ENCODE measurements at places on chromosomes 5 and 9.

DNA sequence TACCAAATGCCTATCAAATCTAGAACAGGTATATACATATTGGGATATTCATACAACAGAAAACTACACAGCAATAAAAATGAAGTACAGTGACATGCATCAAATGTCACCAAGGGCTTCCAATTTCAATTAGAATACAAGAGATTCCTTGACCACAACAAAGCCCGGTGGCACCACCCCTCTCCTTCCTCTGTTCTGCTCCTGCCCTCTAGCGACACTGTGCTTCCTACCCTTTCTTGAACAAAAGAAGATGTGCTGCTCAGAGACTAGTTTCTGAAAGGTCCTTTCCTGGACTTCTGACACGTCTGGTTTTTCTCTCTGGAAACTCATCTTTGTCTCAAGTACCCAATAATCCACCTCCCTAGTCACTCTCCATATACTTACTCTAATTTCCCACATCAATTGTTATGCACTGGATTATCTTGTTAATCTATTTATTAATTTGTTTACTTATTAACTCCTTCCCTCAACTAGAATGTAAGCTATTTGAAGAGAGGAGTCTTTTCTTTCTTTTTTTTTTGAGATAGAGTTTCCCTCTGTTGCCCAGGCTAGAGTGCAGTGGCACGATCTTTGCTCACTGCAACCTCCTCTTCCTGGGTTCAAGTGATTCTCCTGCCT lies 70.4 kb upstream of the CTSV start:
- peak; percentile 50 for DNase-seq

DNA sequence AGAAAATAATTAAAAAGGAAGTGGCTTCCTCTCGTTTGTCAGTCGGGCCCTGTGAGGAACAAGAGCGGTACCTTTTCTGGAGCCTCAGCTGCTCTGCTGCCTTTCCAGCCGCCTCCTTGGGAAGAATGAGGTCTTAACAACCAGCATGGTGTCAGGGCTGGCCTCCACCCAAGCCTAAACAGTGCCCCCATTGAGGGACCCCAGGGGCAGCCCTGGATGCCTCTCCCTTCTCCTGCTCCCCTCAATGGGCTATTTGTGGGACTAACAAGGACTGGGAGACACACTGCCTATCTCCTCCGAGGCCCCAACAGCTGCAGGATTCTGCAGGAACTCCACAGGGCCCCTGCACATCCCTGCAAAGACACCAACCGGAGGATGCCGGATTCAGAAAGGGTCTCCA lies 155.4 kb upstream of the MAP3K1 start:
- no peak for DNase-seq

DNA sequence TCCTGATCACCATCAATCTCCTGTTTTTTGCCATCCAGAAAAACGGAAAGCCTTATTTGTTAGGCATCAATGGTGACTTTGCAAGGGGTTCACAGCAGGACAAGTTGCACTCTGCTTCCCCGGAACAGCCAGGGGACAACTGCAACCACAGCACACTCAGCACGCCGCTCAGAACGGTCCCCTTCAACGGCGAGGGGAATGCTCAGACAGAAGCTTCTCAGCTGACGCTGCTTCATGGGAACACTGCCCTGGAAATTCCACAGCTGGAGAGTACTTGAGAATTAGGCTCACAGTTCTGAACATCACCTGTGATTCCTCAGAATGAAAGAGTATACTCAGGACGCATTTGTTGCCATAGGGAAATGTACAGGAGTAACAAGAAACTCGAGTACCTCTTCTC lies 40.1 kb upstream of the PLPP6 start:
- no peak for DNase-seq

DNA sequence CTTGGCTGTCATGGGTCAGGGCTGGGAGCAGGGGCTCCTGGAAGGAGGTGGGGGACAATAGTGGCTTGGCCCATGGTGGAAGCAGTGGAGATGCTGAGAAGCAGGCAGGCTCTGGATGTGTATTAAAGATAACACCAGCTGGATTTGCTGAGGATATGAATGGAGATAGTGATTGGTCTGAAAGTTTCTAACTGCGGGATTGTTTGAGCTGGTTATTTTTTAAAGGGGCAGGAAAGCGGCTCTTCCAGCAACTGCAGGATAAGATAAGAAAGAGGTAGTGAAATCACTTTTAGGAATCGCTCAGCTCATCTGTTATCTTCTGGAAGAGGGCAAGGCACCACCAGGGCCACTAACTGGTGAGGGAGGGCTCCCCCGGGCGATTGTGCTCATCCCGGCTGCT lies 125.5 kb downstream of the TENT4A start:
- DNase-seq: no peak

- DNase-seq: no peak
Observed at GRCh38 chr5:28864006-28864405, 1825.6 kb upstream of the CDH9 start.

DNA sequence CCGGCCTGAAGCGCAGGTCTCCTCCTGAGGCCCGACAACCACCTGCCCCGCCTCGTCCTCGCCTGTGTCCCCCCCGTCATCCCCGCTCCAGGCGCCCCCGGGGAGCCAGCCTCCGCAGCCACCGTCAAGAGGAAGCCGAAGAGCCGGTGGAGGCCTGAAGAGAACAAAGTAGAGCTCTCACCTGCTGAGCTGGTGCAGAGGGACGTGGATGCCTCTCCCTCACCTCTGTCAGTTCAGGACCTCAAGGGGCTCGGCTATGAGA lies 169.9 kb downstream of the HINT1 start:
- DNase-seq: no peak

GRCh38 chr5:63111891-63112290 lies 533.3 kb downstream of the LRRC70 start:
- no peak for DNase-seq

DNA sequence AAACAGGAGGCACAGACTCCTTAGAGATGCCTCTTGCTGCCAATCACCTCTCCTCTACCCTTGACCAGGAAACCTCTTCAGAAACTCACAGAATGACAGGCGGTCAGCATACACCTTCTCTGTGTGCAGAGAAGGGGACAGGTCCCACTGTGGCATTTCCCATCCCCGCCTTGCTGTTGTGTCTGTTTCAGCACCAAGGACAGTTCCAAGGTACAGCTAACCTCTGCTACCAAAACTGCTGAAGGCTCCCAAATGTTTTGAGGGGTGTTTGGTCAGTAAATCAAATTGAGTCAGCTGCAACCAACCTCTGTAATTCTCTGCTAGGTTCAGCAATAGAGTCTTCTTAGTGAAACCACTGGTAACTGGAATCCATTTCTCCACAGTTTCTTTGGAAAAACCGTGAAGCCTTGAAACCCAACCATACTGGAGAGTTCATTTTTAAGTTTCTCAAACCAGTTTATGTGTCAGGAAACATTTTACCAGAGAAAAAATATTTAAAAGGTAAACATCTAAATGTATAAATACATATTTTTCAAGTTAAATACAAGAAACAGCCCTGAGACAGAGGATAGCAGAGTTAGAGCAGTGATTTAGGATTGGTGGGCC lies 122.0 kb downstream of the DRD1 start:
- DNase-seq: peak; percentile 23

- DNase-seq: peak; percentile 100
Observed at GRCh38 chr5:148912714-148913398, 86.4 kb downstream of the ADRB2 start.

DNA sequence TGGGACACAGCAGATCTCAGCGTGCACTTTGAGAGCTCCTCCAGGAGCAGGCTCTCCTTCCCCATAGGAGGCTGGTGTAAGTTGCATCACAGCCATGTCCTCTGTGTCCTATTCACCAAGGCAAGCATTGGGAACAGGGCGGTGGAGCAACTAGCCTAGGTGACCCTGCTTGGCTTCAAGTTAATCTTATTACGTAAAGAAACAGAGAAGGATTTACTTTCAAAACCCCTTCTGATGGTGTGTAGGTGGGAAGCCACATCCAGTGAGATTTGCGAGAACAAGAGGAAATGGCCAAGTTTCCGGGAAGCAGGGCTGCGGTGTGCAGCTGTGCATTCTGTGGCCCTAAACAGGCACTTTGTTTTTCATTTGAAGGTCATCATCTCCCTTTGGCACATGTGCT lies 80.2 kb downstream of the TRIO start:
- DNase-seq: no peak

- DNase-seq: peak; percentile 61
Observed at GRCh38 chr9:114588651-114589526, 1.3 kb downstream of the ATP6V1G1 start.

DNA sequence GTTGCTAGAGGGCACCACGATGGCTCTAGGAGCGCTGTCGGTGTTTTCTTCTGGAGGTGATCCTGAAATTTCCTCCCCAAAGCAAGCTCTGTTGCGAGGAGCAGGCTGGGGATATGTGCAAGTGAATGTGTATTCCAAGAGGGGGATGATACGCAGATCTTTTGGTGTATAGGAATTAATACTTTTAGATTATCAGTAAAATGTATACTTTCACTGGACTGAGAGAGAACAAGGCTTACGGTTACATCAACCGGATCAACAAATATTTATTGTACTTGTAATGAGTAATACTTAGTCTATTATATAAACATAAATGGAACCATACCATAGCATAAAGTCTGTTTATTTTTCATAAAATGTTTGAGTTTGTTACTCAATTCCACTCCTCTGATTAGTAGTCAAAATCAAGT lies 632 bp upstream of the PRKAA1 start:
- no peak for DNase-seq
